CD4-positive, alpha-beta T cell treated with Interleukin-15 for 1 hour (primary cell): ENCODE measurements at places on chromosomes 12 and 14.

- DNase-seq: peak; percentile 62
Observed at GRCh38 chr12:546920-547845, 87.4 kb downstream of the B4GALNT3 start.

DNA sequence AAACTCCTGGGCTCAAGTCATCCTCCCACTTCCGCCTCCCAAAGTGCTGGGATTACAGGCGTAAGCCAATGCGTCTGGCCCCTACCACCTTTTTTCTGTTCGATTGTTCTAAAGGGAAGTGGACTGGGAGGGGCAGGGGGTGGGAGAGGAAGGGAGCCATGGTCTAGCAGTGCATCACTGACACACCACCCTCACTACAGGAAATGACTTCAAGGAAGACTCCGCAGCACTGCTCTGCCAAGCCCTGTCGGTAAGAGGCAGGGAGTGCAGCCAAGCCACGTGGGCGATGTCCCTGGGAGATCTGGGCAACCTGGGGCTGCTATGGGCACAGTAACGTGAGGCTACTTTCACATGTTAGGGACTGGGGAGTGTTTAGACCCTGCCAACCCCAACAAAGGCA, 18.0 kb downstream of the LRRC74A start:
- DNase-seq: peak; percentile 75

DNA sequence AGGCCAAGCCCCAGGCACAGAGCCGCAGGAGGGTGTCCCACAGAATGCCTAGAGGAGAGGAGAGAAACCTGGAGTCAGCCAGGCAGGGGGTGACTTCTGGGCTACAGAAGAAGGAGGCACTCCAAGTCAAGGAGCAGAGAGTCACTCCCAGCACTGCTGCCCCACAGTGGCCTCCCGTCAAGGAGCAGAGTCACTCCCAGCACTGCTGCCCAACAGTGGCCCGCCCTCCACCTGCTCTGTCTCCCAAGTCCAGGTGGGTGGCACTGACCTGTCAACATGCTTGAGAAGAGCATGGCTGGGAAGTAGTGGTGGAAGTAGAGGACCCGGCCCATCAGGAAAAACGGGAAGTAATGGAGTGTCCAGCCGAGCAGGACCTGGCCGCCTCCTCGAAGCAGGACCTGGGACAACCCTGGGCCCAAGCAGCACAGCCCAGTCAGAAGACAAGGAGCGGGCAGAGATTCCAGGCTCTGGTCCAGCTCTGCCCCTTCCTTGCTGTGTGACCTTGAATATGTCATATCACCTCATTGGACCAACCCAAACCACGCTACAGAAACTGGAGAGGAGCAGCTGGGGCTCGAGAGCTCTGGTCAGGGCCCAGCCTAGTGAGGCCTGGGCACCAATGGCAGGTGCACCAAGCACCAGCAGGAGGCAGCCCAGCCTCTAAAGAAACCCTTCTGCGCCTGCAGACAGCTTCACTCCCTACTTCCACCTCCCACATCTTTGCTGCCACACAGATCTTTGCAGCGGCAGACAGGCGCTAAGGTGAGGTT, 7.6 kb upstream of the NGB start:
- DNase-seq: no peak

DNA sequence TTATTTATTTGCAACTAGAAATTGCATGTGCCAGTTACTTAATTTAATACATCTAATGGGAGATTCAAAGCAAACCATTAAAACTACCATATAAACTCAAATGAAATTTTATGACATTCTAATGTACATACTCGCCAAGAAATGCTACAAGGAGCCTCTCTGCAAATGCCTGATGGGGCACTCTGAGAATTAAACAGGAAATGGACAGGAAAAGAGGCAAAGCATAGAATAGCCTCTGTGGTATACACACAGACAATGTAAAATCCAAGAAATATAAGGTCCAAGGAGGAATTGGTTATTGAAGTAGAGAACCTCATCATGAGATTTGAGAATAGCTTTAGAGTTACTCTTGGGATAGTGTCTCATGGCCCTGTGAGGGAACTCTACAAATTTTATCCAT, 41.2 kb downstream of the RAB21 start:
- no peak for DNase-seq

DNA sequence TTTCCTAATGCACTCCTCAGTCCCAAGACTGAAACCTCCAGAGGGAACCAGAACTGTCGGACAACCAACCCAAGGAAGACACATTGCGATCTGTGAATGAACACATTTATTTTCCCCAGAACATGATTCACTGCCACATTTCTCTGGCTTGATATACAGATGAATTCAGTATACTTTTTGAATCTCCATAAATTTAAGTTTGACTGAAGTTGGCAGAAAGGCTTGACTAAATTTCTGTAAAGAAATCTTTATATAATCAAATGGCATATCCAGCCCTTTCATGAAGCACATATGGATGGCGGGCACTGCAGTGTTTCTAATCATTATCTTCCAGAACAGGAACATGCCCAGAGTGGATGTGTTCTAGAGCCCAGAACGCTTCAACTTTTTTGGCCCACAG, 56.7 kb downstream of the DCAF5 start:
- DNase-seq: no peak

DNA sequence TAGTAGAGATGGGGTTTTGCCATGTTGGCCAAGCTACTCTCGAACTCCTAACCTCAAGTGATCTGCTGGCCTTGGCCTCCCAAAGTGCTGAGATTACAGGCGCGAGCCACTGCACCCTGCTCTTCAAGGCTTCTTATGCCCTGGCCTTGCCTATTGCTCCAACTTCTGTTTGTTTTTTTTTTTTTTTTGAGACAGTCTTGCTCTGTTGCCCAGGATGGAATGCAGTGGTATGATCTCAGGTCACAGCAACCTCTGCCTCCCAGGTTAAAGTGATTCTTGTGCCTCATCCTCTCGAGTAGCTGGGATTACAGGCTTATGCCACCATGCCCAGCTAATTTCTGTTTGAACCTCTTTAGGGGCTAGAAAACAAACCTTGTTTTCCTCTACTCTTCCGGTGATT, 6.0 kb upstream of the ABCD4 start:
- no peak for DNase-seq

DNA sequence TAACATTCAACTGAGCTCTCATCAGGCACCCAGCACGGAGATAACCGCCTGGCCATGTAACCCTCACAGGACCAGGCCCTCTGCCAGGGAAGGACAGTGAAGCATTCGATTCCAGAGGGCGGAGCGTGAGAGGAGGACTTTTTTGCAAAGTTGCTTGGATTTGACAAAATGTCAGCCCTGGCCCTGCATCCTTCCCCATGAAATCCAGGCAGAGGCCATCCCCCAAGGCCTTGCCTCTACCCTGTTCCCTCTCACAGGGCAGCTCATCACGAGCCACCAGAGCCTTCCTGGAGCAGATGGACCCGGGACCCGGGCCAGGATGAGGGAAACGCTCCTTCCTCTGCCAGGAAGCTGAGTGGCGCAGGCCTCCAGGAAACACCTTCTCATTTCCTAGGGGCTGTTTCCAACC, 17.0 kb downstream of the CAMKK2 start:
- DNase-seq: no peak

DNA sequence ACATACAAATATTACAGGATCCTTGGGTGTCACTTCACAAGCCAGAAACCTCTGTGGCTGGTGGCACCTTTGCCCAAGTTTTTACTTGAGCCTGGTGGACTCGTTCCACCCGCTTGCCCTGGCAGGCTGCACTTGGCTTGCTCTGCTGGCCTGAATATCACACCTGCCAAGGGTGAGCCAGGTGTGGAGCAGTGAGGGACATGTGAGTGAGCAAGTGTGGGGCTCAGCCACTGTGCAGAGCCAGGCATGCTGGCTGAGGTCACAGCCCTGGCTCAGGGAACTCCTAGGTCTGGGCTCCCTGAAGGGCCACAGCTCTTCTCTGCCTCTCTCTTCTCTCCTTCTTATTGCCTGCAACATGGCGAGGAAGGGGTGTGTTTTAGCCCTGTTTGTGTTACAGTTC, 82.0 kb downstream of the SLC16A7 start:
- DNase-seq: no peak

DNA sequence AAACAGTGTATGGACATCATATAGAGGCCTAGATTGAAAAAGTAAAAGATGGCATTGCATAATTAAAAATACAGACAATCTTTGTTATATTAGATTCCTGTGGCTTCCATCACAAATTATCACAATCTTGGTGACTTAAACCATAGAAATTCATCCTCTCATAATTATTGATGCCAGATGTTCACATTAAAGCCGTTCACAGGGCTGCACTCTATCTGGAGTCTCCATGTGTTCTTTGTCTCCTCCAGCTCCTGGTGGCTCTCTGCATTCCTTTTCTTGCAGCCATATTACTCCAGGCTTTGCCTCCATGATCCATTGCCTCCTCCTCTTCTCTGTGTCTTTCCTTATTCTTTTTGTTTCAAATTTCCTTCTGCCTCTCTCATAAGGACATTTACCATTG, 875.7 kb upstream of the USP15 start:
- no peak for DNase-seq

DNA sequence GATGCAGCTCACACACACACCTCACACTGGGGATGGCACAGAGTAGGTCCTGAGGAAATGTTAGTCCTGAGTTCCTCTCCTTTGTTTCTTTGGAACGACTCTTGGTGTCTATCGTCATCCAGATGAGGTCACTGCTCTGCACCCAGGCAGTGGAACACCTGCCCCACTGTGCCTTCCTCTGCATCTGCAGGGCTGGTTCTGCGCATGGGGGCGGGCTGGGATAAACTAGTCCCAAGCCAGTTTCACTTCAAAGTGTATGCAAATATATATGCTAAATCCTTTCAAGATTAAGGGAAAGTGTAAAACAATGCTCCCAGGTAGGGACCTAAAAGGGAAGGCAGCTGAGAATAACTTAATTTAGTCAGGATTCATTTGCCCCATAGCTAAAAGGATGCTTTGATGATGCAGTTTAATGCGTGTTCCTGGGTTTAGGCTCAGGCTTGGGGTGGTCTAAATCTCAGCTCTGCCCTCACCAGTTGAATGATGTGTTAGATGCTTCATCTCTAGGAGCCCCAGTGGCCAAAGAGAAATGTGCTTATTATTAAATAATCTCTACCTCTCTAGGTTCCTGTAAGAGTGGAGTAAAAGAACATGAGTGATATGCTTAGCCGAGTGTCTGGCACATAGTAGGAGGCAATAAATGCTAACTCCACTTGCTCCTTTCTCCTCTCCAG, 47.1 kb upstream of the OVCH1 start:
- no peak for DNase-seq

- no peak for DNase-seq
Observed at GRCh38 chr12:33322519-33322918, 117.1 kb downstream of the SYT10 start.

- no peak for DNase-seq
Observed at GRCh38 chr14:54220071-54220703, 176.6 kb upstream of the CDKN3 start.

DNA sequence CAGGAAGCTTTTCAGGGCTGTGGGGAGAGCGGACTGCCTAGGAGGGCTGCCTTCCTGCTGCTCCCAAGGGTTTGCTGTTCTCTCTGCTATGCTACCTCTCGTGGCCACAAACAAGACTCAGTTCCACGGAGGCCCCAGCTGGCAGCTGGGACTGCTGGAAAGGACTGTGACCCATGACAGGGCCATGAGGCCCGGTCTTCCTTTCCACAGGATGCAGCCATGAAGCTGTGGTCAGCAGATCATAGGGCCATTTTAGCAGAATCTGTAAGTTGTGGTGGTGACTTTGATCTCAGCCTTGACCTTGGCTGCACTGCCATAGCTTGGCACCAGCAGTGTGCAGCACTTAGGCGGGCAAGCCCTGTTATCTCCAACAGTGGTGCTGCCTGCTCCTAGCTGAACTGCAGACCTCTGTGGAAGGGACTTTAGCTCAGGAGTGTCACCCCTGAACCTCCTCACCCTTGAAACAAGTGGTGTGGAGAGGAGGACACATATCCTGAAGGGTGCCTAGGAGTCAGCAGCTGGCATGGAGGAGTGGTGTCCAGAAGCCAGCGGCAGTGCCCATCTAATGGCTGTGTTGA, 12.3 kb downstream of the KRT80 start:
- no peak for DNase-seq

DNA sequence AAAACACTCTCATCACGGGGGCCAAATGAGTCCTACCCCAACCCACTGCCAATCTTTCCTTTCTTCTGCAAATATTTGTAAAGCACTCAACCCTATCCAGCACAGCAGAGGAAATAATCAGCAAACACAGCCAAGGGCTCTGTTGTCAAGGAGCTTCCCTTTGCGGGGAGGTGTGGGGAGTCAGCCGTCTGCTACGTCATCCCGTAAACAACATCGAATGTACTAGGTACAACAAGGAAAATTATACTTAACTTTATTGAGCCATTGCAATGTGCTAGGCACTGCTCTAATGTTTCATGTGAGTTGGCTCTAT, 22.8 kb downstream of the TMEM63C start:
- DNase-seq: no peak

- no peak for DNase-seq
Observed at GRCh38 chr14:105241641-105242040, 6.7 kb upstream of the BTBD6 start.

GRCh38 chr12:121436706-121437105, 36.8 kb downstream of the RNF34 start:
- no peak for DNase-seq

DNA sequence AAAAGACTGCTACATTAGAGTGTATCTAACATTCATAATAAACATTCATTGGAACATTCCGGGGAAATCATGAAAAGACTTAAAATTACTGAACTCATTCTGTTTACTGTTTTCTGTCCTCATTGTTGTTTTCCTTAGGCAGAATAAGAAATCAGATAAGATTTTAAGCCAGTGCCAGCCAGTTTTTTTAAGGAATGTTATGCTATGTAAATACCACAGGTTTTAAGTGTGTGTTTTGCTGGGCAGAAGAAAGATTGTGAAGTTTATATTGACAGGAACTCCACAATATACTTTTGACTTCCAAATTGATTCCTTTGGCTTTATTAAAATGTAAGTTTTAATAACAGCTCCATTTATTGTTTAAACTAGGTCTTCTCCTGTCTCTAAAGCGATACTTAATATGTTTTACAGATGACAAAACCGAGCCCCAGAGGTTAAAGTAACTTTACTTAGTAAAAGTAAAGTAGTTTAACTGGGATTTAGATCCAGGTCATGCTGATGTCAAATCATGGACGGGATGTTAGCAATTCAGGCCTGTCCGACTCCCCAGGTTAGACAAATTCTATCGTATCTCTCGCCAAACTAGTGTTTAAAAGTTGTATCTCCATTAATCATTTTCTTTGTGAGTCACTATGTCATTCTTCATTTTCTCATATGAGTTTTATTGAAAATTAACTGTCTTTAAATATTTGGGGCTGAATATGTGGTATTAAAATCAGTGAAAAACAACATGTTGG, 1.7 kb downstream of the LARP4 start:
- DNase-seq: no peak

DNA sequence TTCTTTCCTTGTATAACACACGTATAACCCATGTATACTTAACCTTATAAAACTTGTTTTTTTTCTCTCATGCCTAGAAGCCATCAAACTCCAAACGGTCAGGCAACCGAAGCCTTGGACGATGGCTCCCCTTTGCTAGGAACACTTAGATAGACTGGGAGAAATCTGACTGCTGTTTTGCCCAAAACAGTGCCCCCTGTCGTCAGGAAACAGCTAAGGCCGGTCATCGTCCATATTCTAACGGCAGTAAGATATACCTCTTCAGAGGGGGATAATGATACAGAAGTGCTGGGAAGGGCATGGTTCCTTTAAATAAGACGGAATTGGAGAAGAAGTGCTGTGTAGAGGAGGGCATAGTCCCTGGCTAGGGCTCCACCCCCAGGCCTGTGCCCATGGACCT, 130.5 kb downstream of the SLC41A2 start:
- no peak for DNase-seq

GRCh38 chr12:128804762-128805161, 19.0 kb downstream of the SLC15A4 start:
- DNase-seq: no peak
